ENCODE measurements at places on chromosomes 11 and 22.

DNA sequence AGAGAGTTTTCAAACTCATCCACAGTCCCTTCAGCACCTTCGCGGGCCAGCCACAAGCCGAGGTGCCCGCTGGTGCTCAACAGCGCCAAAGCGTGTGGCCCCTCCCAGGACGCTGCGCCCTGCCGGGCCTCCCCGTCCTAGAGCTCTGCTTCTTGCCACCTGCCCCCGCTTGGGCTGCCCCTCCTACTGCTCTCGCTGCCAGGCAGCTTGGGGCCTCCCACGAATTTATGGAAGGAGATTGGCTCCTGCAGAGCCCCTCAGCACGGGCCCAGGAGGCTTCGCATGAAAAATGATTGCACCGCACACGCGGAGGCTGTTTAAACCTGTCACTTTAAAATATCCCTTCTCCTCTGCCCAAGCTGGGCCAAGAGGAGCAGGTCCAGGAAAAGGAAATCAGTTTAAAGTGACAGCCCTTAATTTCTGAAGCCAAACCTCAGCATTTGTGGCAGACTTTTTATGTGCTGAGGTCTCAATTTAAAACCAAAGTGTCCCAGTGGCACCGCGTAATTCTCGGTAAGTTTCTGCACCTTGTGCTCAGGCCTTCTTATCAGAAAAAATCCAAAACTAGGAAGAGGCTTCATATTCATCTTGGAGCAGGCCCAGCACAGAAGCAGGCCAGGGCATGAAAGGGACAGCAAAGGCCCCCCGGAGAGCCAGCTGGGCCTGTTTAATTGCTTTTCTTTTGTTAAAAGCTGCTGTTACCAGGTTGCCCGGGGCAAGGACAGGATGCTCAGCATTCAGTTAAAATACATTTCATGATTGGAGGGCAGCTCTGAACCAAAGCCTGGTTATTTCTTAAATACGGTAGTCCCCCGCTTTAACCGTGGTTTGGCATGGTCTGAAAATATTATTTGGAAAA, 303.6 kb downstream of the OPCML start:
- DNase-seq = peak; percentile 17

DNA sequence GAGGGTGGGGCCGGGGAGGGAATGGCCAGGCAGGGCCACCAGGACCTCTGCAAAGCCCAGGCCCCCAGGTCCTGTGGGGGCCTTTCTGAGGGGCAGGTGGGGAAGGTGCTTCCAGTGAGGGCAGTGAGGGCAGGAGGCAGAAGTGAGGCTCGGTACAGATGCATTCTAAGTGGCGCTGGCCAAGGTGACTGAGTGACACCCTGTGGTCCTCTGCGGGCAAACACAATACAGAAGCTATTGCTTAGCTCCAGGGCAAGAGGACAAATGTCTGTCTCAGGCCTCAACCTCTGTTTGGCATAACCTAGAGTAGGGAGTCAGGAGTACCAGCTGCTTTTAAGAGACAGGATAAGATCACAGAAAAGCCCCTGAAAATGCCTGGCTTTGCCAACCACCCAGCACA, 31.3 kb downstream of the B3GAT1 start:
- no peak for DNase-seq

DNA sequence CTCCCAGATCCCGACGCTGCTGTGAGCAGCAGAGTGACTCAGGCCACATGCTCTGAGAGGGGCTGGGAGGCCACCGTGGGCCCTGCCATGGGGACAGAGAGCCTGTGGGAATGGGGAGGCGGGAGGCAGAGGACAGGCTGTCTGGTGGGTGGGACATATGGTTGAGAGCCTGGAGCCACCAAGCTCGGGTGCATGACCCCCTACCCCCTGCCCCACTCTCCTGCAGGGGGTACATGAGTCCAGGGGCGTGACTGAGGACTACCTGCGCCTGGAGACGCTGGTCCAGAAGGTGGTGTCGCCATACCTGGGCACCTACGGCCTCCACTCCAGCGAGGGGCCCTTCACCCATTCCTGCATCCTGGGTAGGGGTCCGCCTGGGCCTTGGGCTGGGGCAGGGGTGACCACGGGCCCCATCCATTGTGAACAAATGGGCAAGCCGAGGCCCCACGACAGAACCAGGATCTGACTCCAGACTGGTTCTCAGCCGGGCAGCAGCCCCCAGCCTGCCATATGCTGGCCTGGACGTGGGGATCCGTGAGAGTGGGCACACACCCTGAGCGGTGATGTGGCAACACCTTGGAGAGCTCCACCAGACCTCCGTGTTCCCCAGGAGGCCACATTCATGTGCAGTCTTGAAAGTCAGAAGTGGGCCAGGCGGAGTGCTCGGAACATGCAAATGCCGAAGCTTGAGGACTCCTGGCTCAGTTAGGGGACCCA, 17.4 kb upstream of the ARHGAP8 start:
- DNase-seq = no peak

DNA sequence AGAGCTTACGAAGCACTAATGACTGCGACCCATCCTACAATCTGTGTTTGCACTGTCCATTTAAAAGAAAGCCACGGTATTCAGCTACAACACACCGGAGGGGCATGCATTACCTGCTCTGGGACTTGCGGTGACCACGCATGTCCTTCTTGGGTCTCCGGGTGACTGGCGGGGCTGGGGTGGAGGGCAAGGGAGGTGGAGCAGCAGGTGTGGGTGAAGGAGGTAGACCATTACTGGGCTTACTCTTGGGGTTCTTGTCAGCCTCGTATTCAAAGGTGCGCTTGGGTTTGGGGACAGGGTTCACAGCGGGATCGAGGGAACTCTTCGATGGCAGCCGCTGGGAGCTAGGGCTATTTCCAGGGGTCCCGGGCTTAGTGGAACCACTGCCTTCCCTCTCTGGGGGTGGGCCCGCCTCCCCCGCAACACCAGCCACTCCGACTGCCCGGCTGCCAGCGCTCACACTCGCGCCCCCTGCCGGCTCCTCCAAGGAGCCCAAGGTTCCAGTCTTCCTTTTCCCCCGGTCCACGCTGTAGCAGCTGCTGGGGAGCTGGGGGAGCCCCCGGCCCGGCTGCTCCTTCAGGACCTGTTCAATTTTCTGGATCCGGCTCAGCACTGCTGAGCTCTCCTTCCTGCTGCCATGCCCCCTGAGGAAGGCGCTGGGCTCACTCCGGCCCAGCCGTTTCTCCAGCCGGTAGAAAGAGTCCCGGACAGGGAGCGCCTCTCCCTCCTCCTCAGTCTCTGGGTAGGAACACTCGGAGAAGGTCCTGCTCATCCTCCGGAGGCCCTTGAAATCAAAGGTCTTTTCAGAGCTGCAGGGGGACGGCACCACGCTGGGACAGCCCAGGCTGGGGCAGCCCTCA, 47.5 kb downstream of the RPL27A start:
- DNase-seq = no peak

GRCh38 chr11:87036756-87037449, 831 bp upstream of the TMEM135 start:
- DNase-seq = no peak

DNA sequence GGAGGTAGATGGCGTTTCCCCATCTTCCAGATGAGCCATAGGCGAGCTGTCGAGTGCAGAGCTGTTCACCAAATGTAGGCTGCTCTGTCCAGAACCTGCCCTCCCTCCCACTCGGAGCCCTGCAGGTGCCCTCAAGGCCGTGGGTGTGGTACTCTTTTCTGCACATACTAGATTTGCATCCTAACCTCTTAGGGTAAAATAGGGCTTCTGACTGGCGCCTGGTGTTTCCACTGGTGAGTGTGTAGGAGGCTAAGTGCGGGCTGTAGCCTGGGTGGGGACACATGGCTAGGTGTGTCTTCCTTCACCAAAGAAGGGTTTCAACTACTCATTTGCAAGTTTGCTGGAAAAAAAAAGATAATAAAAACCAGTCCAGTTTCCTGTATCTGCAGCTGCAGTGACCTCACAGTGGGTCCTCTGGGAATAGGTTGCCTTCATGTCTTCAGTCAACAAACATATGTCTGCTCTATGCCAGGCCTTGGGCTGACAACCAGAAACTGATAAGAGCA, 8.5 kb downstream of the BIK start:
- DNase-seq = no peak

DNA sequence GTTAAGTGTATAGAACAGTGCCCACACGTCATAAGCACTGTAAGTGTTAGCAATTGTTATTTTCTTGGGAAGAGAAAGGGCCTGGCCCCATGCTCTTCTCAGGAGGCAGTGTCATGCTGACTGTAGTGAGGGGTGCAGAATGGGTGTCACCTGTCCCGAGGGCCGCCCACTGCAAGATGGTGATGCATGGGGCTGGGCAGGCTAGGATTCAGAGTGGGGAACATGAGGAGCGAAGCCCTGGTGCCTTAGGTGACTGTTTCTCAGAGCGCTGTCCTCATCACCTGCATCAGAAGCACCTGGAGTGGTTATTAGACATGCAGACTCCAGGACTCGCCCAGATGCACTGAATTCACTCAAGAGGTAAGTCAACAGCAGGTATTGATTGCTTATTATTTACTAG, 101.0 kb upstream of the PARVA start:
- DNase-seq = no peak

DNA sequence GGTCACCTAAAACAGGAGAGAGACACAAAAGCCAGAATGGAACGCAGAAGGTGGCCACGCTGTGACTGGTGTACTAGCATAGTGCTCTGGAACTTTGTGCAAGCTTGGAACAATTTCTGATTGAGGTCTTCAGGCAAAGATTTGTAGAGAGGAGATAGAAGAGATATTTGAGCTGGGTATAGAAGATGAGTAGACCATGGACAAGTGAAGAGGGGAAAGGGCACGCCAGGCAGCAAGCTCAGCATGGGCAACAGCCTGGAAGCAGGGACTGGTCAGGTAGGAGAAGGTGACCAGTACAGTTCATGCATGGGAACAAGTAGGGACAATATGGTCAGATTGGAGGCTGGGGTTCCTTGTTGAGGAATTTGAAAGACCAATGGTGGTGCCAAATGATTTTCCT, 24.4 kb downstream of the MYO18B start:
- no peak for DNase-seq

- DNase-seq = peak; percentile 44
These were observed 16.0 kb downstream of the CELF1 start for GRCh38 chr11:47536915-47537314.

DNA sequence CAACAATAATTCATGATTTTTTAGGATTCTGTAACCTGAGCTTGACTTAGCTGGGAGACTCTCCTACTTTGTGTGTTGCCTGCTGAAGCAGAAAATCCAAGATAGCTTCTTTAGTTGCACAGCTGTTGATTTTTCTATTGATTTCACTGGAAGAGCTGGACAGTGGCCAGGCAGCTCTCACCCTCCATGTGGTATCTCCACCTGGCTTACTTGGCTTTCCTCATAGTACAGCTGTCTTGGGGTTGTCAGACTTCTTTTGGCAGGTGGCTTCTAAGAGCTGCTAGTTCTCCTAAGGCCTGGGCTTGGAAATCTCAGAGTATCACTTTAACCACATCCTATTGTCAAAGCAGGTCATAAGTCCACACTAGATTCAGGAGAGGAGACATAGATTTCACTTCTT, 130.8 kb upstream of the SPON1 start:
- peak; percentile 54 for DNase-seq

DNA sequence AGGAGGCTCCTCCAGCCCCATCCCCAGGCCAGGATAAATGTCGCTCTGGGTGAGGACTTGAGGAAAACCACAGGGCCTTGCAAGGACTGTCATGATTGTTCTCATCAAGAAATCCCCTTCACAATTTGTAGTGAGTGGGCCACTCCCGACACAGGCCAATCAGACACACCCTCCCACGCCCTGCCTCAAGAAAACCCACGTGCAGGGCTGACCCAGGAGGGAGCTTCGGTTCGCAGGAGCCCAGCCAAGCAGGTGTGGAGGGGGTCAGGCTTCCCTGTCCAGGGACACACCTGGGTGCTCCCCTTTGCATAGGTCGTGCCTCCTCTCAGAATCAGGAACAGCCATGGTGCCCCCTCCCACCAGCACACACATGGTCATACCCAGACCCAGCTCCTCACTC, 43.2 kb downstream of the SHANK2 start:
- no peak for DNase-seq

- no peak for DNase-seq
These were observed 5.1 kb downstream of the MAPK8IP2 start for GRCh38 chr22:50605613-50606074.

DNA sequence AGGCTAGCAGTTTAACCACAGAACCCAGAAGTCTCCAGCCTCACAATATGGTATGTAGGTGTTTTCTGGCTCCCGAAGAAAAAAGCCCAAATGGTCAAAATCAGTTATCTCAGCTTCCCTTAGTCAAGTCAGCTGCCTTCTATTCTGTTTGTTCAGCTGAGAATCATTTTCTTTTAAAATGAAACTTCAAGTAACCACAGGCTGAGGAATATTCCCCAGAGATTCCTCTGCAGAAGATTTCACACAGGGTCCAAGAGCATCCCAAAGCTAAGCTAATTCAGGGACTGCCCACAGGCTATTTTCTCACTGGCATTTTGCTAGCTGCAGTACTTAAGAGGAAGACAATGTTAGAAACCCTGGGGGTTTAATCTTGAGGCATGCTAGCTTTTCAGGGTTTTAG, 977.0 kb upstream of the CHORDC1 start:
- no peak for DNase-seq

Data from muscle of arm (tissue), 14 donors.